GM03348 (cell line): ENCODE measurements at places on chromosomes 3 and 15.

GRCh38 chr15:49168016-49168415, 2.0 kb upstream of the GALK2 start:
- DNase-seq = peak; percentile 29

- DNase-seq = no peak
Measured at GRCh38 chr15:40281801-40282146, 1.1 kb downstream of the ANKRD63 start.

GRCh38 chr3:58260261-58260731, 22.7 kb downstream of the ABHD6 start:
- peak; percentile 58 for DNase-seq

- DNase-seq = no peak
Measured at GRCh38 chr3:10970306-10970960, 22.1 kb upstream of the SLC6A1 start.

- peak; percentile 74 for DNase-seq
Measured at GRCh38 chr3:186746008-186746407, 28.8 kb downstream of the KNG1 start.

DNA sequence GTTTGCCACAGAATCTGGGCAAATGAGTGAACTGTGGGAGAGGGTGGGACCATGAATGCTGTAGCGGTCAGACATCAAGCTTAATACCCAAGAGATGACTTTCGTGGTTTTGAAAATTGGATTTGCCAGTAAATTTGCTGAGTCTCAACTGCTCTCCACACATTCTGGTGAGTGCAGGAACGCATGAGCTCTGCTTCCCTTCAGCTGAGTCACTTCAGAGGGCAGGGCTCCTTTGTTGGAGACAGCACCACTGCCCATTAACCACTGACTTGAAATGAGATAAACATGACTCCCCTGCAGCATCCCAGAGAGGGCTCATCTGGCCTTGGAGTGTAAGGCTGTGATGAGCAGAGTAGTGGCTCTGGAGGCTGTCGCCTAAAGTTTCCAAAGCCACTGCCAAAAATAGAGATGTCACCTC, 22.6 kb downstream of the RARRES1 start:
- peak; percentile 88 for DNase-seq

DNA sequence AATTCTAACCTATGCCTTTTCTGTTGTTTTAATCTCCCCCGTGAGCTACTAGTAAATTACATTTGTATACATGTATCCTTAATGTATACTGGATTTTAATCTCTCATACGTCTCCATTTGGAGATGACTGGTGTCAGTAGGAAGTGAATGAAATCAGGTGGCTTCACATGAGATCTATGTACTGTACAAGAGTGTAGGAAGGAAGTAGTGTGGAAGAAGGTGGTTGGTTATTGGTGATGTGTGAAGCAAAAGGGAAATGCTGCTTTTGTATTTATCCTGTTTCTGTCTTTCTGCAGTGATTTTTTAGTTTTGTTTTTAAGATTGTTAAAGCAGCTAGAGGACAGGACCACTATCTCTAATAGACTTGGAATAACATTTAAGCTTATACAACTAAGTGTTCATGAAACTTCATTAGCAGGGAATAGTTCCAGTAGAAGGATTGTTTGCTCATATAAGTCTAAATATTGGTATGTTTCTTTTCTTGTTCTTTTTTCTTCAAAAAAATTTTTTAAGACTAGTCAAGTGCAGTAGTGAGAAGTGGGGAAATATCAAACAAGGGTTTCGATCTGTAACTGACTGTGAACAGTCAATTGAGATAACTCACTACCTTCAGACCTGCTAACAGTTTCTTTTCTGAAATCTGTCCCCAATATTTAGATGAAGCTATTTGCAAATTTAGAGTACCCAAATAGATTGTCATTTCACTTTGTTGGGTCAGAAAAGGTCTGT, 15.3 kb downstream of the SNX1 start:
- no peak for DNase-seq

DNA sequence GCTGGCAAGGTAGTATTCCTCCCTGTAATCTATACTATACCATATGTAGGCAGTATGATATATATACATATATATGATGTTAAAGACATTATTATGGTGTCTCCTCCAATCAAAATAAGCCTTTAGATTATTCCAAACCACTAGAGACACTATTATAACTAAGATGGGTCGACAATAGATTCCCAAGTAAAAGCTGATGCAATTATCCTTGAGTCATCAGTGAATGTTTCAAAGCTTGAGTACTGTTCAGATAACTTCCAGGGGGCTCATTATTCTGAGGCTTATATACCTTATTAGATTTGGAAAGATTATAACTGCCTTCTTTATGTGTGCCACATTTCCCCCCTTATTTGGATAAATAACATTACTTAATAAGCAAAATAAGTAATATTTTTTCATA, 11.9 kb upstream of the C3orf38 start:
- DNase-seq = peak; percentile 16

- DNase-seq = no peak
Measured at GRCh38 chr3:123401836-123402530, 46.9 kb downstream of the ADCY5 start.

DNA sequence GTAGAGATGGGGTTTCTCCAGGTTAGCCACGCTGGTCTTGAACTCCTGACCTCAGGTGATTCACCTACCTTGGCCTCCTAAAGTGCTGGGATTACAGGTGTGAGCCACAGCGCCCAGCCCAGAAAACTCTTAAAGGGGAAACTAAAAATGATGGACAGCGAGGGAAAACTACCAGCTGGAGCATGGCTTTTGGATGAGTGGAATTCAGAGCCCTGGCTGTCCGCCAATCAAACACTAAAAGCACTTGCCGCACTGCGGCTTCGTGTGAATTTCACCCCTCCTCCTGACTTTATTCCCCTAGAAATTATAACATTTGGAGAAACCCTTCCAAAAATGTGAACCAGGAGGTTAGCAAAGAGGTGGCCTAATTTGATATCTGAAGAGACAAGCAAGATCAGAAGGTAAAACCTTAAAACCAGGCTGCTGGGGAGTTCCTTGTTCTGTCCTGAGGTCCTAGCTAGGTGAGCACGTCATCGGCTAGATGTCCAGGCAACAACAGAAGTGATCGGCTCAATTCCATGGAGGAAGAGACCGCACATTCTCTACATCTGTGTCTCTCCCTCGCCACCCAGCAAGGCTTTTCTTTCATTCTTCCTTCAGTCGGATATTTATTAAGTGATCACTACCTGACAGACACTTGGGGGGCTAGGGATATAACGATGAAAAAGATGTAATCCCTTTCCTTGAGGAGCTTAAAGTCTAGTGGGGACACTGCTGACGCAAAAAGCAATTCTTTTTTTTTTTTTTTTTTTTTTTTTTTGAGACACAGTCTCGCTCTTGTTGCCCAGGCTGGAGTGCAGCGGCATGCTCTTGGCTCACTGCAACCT, 1.7 kb downstream of the TM4SF19 start:
- DNase-seq = no peak

DNA sequence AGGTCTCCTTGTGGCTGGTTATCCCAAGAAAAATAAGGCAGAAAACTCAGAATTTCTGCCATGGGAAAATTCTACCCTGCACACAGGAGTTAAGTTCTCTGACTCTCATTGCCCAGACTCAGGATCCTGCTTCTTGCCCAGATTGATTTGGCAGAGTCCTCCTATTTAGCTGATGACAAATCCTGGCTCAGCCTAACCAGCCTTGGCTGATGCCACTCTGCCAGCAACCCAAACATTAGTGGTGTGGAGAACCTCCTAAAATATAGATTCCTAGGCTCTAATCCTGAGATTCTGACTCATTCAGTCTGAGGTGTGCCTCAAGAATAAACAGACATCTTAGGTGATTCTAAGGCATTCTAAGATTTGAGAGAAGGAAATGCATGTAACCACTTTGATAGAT, 60.5 kb upstream of the ACTC1 start:
- DNase-seq = peak; percentile 16

DNA sequence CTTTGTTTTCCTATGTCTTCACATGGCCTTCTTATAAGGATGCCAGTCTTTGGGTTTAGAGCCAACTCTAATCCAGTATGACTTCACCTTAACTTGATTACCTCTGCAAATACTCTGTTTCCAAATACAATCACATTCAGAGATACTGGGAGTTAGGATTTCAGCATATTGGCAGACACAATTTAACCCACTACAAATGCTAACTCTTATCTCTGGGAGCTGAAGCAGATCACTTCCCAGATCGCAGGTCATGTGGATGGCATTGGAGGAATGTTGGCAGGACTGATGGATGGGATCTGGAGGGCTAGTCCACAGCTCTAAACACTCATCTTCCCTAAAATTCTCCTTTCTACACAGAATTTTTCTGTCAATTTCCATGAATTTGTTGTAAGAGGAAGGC, 46.2 kb upstream of the ADGRG7 start:
- no peak for DNase-seq

GRCh38 chr3:14725013-14725412, 50.1 kb downstream of the C3orf20 start:
- DNase-seq = peak; percentile 72

DNA sequence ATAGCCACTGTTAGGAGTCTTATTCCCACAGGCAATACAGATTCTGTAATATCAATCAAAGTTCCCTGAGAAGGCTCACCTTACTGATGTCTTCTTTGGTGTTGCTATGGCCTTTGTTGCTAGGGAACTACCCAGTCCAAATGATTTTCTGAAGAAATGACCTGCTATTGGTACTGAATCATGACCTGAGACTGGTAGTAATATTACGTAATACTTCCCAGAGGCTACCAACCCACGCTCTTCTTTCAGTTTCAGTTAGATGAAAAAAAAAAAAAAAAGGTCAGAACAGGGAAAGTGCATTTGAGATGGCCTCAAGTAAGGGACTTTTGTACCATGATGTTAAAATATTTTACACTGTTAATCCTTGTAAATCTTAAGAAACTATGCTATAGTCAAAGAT, 1092.5 kb upstream of the EPHA6 start:
- no peak for DNase-seq

DNA sequence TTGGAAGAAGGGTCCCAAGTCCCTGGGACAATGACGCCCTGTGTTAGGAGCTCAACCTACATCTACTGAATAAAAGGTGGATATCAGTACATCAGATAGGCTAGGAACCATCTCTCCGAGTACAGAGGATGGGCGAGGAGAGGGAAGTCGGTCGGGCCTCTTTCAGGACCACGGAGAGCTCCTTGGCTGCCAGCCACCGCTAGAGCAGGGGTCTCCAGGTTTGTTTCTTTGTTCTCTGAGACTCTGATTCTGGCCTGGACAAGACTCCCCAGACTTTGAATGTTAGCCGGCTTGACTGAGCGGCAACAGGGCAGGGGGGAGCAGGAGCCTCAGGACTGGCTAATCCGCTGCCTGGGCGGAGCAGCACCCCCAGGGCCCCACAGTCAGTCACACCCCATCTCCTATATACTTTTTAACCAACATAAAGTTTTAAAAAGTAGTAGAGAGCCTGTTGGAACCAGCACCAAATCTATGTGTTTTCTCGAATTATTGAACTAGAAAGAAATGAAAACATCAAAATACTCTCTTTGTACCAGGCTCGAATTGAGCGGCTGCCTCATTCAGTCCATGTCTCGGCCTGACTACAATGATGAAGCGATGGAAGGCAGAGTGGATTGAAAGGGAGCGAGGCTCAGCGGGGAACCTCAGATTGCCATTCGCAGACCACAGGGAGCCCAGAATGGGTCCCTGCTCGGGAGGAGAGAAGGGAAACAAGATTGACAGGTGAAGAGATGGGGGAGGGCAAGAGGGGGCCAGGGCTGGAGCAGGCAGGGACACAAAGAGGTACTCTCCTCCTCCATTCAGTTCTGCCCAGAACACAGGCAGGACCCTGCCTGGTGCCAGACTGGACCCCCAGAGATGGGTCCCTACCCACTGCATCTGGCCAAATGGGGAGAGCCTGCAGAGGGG, 131.6 kb downstream of the TPRA1 start:
- DNase-seq = peak; percentile 25

DNA sequence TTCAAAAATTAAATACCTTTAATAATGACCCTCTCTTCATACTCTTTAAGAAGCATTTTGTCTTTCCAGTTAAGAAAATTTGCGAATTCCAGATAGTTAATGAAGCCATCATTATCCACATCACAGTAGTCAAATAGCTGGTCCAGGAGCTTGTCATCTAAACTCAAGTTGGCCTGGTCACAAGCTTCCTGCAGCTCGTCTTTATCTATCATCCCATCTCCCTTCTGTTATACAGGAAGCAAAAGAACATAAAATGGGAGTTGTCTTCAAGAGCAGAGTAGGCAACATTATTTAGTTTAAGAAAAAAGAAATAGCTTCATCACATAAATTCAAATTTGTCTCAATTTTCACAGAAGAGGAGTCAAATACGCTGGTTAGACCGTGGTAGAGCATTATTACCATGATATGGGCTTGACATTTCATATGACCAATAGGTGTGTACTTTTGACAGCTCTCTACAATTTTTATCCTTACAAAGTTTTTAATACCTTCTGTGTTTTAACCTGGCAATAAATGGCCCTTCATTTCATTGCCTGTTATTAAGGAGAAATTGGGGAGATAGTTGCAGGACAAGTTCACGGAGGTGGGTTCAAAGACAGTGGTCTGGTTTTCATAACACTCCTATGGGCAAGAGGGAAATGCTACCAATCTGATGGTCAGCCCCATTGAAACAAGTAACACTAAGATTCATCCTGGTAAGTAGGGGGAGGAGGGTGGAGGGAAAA, 45.4 kb downstream of the EFHB start:
- no peak for DNase-seq

DNA sequence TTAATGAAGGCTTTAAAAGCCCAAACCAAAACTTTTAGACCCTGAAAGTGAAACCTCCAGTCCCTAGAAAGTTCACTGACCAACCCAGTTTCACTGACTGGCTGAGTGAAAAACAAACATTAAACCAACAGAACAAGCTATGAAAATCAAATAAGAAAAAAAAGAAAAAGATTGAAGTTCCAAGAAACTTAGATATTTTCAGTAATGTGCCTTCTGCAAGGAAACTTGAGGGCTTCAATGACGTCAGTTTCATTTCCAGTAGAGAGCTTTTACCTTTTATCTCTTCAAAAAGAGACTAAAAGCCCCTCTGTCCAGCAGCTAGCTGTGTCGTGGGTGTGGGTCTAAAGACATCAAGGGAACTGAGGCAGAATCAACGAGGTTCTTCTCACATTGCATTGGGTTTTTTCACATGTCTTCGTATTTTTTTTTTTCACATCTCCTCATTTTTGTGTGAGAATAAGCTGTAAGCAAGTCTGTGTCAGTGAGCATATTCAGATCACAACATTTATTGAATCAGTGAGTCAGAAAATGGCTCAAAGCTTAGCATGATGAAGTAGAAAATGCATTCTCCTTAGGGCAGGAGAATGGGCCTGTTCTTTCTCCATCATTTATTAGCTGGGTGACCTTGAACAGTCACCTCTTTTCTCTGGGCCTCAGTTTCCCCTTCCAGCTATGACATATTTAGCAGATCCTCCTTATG, 54.8 kb upstream of the BCL6 start:
- DNase-seq = no peak

- peak; percentile 82 for DNase-seq
Measured at GRCh38 chr3:10950476-10951294, 41.9 kb upstream of the SLC6A1 start.
